PC-3 (cell line): ENCODE measurements at places on chromosomes 2 and 18.

DNA sequence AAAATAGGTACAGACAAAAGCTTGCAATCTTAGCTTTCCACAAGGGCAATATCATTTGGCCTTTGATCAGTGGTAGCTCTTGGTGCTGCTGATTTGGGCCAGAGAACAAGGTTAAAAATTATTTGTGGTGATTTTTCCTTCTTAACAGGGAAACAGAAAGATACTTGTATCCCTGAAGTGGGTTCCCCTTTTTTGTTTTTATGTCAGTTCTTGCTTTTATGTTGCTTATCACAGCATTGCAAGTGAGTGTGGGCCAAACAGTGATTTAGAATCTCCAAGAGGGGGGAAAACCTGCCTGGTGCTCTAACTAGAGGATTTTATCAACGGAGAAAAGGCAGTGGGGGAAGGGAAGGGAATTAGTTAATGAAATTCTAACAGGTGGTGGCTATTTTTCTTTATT, 197.6 kb upstream of the SP5 start:
- DNase-seq: no peak

- DNase-seq: peak; percentile 43
These were observed 30.7 kb downstream of the XRCC5 start for GRCh38 chr2:216139884-216140283.

DNA sequence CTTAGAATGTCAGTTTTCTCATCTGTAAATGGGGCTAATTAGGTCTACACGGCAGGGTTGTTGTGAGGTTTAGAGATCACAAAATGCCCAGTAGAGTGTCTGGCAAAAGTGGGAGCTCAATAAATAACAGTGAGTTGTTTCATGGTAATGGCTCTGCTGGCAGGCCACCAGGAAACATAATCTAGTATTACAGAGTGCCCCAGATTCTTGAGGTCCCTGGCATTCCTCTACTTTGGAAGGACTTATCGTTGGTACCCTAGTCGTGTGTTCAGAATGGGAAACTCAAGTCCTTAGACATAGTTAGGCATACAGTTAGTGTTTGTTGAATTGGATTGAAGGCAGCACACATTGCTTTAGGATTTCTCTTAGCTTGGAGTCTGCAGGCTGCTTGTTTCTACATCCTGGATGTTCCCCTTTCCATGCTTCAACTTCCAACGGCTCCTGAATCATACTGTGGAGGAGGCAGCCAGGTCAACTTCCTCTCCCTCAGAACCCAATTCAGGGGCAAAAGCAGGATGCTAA, 161.5 kb upstream of the FOSL2 start:
- no peak for DNase-seq

GRCh38 chr2:215528555-215528954, 92.7 kb upstream of the FN1 start:
- peak; percentile 98 for DNase-seq

DNA sequence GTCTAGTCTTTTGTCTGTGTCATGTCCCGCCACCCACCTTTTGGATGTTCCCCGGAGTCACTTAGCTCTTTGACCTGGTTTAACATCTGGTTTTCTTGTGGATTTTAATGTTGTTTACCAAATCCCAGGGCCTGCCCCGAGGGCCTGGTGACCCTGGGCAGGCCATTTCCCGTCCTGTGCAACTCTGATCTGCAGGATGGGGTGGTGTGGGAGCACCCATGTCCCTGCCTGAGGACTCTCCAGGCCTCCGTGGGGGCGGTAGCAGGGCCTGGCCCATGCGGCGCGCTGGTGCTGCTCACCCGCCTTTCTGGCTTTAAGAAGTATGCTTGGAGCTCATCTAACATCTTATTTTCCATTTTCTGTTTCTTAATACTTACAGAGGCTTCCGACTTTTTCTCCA, 10.7 kb downstream of the RAMP1 start:
- DNase-seq: no peak

DNA sequence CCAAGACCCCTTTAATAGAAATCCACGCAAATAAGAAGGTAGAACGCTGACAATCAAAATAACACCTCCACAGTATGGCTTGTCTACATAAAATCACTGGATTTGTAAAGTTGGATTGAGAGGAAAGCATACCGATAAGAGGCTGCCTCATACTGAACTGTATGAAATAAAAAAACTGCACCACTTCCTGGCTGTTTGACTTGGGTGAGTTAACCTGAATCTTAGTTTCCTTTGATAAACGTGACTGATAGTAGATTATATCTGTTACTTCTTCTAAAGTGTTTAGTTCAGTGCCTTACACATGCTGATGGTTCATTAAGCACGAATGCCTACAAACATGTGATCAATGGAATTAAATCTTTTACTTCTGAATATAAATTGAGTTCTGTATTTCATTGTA, 140.4 kb upstream of the RNF152 start:
- no peak for DNase-seq

DNA sequence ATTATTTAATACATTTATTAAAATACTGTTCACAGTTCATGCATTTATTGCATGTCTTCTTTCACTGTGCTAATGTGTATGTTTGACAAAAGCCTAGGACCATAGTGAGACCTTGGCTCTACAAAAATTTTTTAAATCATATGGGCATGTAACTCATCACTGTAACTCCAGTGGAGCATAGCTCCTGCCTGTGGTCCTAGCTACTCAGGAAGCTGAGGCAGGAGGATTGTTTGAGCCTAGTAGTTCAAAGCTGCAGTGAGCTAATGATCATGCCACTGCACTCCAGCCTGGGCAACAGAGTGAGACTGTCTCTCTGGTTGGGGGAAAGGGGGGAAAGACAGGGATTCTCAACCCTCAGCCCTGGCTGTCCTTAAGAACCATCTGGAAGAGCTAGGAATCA, 137.8 kb downstream of the PRKCE start:
- no peak for DNase-seq

DNA sequence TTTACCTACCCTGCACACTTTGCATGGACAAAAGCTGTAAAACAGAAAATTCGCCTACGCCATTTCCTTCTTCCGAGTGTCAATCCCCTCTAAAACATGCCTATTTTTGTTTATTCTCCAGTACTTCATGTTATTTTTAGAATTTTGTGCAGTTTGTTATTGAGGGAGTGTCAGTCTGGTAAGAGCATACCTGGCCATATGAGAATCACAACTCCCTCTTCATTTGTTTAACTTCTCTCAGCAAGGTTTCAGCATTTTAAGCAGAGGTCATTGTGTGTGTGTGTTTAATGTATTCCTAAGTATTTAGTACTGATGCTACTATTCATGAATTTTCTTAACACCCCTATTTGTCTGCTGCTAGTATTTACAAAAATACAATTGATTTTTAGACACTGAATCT, 49.4 kb downstream of the SMAD2 start:
- DNase-seq: no peak
